ENCODE measurements at places on chromosomes 2 and 18.

DNA sequence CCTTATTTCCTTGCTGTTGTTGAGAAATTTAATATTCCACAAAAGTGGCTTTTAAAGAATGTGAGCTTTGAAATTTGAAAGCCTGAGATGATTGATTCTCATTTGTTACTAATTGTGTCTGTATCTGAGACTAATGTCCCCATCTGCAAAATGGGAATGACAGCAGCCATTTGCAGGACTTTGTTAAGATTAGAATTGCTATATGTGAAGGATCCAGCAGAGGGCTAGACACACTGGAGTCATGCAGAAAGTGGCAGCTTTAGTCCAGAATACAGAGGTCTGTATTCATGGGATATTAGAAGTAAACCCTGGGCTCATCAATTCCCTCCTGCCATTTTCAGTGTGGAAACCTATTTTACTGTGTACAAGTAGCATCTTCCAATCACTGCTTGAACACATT lies 296.5 kb upstream of the GYPC start:
- peak; percentile 10 for DNase-seq

DNA sequence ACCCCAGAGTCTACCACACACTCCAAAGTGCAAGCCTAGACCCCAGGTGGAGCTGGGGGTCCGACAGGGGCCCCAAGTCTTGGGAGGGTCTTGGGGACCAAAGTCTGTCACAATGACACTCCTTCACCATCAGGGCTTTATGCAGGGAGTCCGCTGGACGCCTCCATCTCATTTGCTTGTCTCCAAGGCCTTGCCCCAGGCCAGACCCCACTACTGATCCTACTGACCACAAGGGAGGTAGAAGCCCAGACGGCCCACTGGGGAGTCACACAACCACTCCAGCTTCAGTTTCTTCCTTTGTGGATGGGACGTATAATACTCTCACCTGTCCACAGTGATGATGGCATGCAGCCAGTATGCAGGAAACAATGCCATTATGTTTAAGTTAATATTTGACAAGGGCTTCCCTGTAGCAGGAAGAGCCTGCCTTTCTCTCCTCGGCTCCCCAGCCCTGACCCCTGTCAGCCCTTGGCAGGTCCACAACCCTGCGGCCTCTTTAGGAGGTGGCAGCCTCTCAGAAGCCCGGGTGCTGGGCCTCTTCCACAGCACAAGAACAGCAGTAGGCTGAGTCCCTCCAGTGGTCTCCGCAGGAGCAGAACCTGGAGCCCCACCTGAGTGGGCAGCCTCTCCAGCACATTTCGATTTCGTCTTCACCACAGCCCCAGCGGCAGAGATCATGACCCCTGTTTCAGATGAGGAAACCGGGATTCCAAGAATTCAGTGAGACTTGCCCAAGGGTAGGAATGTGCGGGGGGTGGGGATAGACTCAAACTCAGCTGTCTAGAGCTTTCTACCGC lies 6.5 kb downstream of the BIN1 start:
- DNase-seq = no peak

GRCh38 chr2:241351640-241352031 lies 4.4 kb upstream of the FARP2 start:
- DNase-seq = no peak

DNA sequence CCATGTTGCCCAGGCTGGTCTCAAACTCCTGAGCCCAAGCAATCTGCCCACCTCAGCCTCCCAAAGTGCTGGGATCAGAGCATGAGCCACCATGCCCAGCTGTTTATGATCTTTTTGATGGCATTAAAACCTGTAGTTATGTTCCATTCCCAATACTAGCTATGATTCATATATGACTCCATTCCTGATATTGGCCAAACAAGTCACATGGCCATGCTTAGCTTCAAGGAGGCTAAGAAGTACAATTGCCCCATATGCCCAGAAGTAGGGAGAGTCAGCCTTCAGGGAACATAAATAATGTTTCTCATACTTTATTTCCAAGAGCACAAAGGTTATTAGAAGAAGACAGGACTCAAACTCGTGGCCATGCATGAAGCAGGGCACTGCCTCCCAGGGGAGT lies 132.4 kb upstream of the RAB6C start:
- no peak for DNase-seq

DNA sequence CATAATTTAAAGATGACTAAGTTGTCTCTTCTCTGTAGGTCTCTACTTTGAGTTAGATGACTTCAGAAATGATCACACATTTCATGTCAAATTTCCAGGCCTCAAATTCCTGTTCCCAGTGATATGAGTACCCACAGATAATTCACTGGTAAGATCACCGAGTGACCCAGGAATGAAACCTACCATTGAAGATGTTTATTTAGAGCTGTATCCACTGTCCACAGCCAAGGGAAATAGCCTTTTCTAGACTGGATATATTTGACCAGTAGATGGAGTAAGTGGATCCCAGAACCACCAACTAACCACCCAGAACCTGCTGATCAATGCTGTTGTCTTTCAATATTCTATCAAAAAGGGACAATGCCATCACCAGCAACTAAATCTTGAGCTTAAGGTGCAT lies 238.8 kb downstream of the SLC8A1 start:
- DNase-seq = peak; percentile 16

GRCh38 chr2:16686641-16687040 lies 21.0 kb upstream of the CYRIA start:
- DNase-seq = no peak

DNA sequence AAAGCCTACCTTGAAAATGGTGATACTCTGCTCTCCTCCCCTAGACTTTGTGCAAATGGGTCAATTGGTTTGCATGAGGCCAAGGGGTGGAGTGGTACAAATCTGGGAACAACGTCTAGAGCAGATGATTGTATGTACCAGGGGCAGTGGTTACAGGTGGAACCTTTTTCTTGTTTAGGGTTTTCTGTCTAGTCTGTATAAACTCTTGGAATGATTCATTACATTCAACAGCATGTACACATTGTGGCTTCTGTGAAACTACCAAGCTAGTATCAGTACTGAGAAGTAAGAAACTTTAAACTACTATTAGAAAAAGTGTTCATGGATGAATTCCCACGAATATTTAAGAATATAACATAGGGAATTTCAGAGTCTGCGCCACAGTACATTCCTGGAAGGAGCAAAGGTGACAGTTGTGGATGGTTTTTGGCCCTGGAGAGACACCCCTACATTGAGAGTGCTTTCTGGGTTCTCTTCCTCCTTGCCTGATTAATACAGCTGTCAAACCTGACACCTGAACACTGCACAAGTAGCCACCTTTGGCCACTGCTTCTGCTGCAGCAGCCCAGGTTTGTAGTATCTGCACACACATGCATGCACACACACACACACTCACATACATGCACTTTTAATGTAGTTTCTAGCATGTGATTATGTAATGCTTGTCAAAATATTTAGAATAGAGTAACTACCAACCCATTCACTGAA lies 30.0 kb downstream of the CFAP221 start:
- no peak for DNase-seq

GRCh38 chr18:27135504-27136207 lies 49.5 kb downstream of the CHST9 start:
- peak; percentile 6 for DNase-seq

DNA sequence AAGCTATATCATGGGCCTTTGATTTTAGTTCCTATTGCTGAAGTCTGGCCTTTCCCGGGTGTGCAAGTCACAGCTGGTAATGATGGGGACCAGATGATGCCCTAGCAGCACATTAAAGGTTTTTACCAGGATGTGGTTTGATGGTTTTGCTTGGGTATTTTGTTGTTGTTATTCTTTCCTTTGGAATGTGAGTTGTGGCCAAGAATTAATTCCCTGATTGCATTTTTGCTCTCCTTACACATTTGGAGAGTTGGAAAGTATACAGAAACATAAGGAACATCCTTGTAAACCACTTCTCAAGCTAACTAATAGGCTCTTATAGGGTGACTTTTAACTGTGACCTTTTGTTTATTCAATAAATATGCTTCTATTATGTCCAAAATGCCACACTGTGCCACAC lies 154.1 kb upstream of the MMADHC start:
- no peak for DNase-seq

DNA sequence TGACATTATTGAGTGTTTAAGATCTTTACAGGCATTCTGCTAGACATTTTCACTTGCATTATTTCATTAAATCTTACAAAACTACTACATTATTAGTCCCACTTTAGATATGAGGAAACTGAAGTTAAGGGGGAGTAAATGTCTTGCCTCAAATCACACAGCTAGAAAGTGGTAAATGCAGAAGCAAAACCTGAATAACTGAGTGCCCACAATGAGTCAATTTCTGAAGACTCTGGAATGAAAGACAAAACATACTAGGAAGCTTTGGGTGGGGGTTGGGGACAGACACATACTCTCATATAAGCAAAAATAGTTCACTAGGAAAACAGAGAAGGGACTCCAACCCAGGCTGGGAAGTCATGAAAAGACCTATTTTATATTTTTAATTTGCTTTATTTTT lies 214.4 kb upstream of the LRATD1 start:
- DNase-seq = no peak

- peak; percentile 55 for DNase-seq
These were observed at the start of gene SPATS2L for GRCh38 chr2:200306196-200306930. Gene SPATS2L, plus strand, starts transcription at chr2:200306693. Its CDS starts 82,552 bp downstream, at chr2:200389245.

- no peak for DNase-seq
These were observed 43.3 kb downstream of the TMEM200C start for GRCh38 chr18:5851998-5852397.

GRCh38 chr18:48724939-48725338 lies 186.1 kb downstream of the CTIF start:
- no peak for DNase-seq

DNA sequence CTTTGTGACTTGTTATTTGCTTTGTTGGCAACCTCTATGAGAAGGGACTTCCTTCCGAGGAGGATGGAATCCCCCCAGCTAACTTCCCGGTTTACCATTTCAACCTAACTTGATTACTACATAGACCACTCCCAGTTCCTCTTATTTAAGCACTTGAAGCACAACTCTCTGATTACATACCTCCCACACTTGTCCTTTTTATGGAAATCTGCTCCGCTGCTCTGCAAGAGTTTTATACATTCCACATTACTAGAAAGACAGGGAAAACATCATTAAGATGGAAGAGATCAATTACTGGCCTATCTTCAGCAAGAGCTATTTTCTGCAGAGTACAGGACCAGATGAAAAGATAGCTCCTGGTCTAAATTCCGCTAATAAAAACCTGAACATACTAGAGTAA lies 160.0 kb upstream of the PGAP1 start:
- DNase-seq = no peak

GRCh38 chr18:50289108-50289443 lies 1.6 kb upstream of the CXXC1 start:
- no peak for DNase-seq

DNA sequence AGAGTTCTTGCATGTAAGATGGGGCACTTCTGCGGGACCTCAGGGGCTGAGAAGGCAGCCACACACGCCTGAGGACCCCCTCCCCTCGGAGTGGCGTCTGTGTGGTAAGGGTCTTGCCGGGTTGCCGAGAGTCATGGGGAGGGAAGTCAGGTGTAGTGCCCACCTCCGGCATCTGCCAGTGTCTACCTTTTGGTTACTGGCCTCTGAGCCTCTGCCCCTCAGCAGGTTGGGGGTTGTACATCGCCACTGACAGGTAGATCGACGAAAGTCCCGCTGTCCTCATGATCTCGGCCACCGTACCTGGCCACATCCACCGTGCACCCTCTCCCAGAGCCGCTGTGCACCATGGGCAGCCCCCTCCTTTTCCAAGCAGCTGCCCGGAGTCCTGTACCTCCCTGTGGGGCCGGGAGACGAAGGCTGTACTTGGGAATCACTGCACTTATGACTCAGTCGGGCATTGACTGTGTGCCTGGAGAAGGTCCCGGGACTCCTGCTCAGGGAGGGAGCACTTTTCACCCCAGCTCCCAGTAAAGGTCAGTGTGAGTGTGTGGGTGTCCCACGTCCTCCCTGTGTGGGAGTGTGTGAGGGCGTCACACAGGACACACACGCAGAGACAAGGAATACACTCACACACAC lies 332.4 kb upstream of the MYT1L start:
- DNase-seq = no peak

GRCh38 chr2:181528441-181528840 lies 71.3 kb downstream of the ITGA4 start:
- DNase-seq = no peak

GRCh38 chr18:36315736-36316135 lies 18.2 kb downstream of the FHOD3 start:
- no peak for DNase-seq

- DNase-seq = no peak
These were observed 45.6 kb downstream of the INPP4A start for GRCh38 chr2:98489971-98490962.

DNA sequence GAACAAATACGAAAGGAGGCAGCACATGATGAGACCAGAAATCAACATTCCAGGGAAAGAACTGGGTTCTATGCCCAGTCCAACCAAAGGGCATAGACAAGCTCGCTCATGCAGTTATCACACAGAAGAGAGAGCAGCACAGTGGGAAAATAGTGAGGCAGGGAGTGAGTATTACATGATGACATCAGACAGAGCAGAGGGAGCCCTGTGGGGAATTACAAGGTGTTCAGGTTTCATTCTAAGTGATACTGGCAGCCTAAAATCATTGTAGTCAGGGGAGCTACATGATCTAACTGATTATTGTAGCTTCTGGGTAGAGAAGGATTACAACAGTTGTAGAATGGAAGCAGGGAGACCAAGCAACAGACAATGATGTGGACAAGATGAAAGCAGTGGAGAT lies 658.5 kb downstream of the ARHGAP15 start:
- no peak for DNase-seq

DNA sequence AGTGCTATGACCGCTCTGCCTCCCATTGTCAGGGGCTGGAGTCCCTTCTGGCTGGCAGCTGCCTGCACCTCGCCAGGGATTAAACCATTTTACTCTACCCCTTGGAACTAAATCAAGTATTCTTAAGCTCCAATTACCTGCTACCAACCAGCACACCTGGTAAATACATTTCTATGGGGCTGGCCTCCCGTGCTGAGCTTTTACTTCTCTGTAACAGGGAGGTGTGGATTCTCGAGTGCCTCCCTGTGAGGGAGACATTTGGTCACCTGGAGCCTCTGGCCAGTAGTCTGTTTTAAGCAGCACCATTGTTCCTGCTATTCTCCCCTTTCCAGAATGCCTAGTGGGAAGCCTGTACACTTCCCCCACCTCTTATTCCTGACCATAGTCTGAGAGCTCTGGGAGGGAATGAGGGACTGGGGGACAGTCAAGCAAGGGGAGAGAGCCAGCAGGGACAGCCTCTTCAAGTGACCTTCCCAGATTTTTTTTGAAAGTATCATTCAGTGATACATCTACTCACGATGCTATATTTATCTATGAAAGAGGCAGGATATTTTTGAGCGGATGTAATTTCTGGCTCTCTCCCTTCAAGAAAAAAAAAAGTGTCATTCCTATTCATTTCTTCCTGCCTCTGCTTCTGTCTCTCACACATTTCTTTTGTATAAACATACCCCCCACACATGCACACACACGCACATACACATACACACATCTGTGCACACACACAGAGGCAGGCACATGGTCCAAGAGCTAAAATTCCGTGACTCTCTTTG lies 112.8 kb downstream of the CAPN13 start:
- DNase-seq = no peak

- peak; percentile 21 for DNase-seq
These were observed 96.8 kb downstream of the PRKCE start for GRCh38 chr2:45748239-45748638.

GRCh38 chr2:219350710-219351221 lies 18.2 kb upstream of the RESP18 start:
- no peak for DNase-seq

Data from RPMI8226 (cell line).